ENCODE measurements at places on chromosomes 12 and 14. TPM values are rescaled to one million over a fixed set of nuclear protein-coding genes. Genes with fewer than 3 reads are reported as not detected.

GLIPR1L2 gene
- total RNA-seq = 0.41 TPM

CLEC4C gene
- total RNA-seq = not detected

TBX5 gene
- total RNA-seq = not detected

OAS1 gene
- total RNA-seq = 1.2 TPM

KLHL33 gene
- total RNA-seq = under 0.01 TPM

GUCY2C gene
- under 0.01 TPM for total RNA-seq

TAC3 gene
- 0.82 TPM for total RNA-seq

CLEC1B gene
- not detected for total RNA-seq

TARBP2 gene
- 26.9 TPM for total RNA-seq

TMEM63C gene
- 8.6 TPM for total RNA-seq

PAX9 gene
- total RNA-seq = not detected

RTL1 gene
- not detected for total RNA-seq

PRMT5 gene
- 61.1 TPM for total RNA-seq

DAO gene
- not detected for total RNA-seq

TAS2R42 gene
- total RNA-seq = not detected

GRIP1 gene
- 122 TPM for total RNA-seq

GRIN2B gene
- 75.4 TPM for total RNA-seq

INHBE gene
- not detected for total RNA-seq

NRXN3 gene
- total RNA-seq = 44.8 TPM

SERPINA5 gene
- not detected for total RNA-seq

LARP4 gene
- total RNA-seq = 68.5 TPM

WNT5B gene
- total RNA-seq = 22.0 TPM

MSI1 gene
- 6.9 TPM for total RNA-seq

SIX1 gene
- total RNA-seq = 0.41 TPM

KRR1 gene
- 23.2 TPM for total RNA-seq

GPR132 gene
- total RNA-seq = 1.2 TPM

DNAH10 gene
- total RNA-seq = 22.4 TPM
